ENCODE measurements at places on chromosomes 3 and 15. TPM values are rescaled to one million over a fixed set of nuclear protein-coding genes. Genes with fewer than 3 reads are reported as not detected.

- DNase-seq: peak; percentile 58
- no peaks in the 10 kb centered on the region for H3K36me3 ChIP-seq
- H3K4me3 ChIP-seq: no peak overlapping the region
- H3K27ac ChIP-seq: no peak overlapping the region
Measured at GRCh38 chr3:153069598-153070510, 92.2 kb upstream of the RAP2B start.

GRCh38 chr3:133448478-133449122 lies 48.7 kb downstream of the BFSP2 start:
- peak; percentile 35 for DNase-seq
- no peaks in the 10 kb centered on the region for H3K27me3 ChIP-seq
- H3K4me3 ChIP-seq: no peak overlapping the region
- no peaks in the 10 kb centered on the region for H3K4me1 ChIP-seq
- no peak overlapping the region for H3K27ac ChIP-seq
- no peaks in the 10 kb centered on the region for H3K36me3 ChIP-seq

DNA sequence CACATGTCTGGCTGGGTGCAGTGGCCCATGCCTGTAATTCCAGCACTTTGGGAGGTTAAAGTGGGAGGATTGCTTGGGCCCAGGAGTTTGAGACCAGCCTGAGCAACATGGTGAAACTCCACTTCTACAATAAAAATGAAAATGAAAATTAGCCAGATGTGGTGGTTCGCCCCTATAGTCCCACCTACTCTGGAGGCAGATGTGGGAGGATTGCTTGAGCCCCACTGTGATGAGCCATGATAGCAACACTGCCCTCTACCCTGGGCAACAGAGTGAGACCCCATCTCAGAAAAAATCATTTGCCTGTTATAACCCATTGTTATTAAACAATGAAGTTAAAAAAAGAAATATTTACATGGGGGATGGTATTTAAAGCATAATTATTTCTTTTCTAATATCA lies 240.1 kb upstream of the ZPLD1 start:
- no peaks in the 10 kb centered on the region for H3K27me3 ChIP-seq
- H3K36me3 ChIP-seq: no peaks in the 10 kb centered on the region
- H3K4me1 ChIP-seq: no peaks in the 10 kb centered on the region
- H3K4me3 ChIP-seq: no peak overlapping the region

- DNase-seq: no peak
- no peaks in the 10 kb centered on the region for H3K36me3 ChIP-seq
- H3K27ac ChIP-seq: no peak overlapping the region
- peaks cover 14% of the 10 kb centered on the region for H3K27me3 ChIP-seq
Measured at GRCh38 chr3:46857485-46858341, 5.5 kb downstream of the MYL3 start.

GPR62 gene
- 0.13 TPM for total RNA-seq

PARP14 gene
- 12.9 TPM for total RNA-seq

- no peak overlapping the region for H3K4me3 ChIP-seq
- no peak overlapping the region for H3K27ac ChIP-seq
- H3K4me1 ChIP-seq: no peaks in the 10 kb centered on the region
- no peaks in the 10 kb centered on the region for H3K27me3 ChIP-seq
- no peaks in the 10 kb centered on the region for H3K36me3 ChIP-seq
- peak; percentile 16 for DNase-seq
Measured at GRCh38 chr3:115833074-115833473, 209.8 kb downstream of the GAP43 start.

DNA sequence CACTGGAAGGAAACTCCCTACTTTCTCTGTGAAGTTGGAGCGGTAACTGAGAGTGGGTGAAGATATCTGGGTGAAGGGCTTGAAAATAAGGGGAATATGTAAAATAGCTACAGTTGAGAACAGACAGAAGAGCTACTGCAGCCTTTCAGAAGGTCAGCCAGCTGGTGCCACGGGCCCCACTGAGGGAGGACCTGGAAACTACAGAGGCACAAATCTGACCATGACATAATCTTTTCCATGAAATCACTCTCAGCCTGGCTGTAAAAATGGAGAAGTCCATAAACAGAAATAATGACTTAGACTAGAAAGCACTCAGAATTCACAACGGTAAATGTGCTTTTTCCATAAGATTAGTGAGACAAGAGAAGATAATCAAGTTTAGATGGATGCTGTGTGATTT lies 46.4 kb downstream of the ST3GAL6 start:
- H3K4me3 ChIP-seq: no peak overlapping the region
- DNase-seq: peak; percentile 33
- H3K27ac ChIP-seq: no peak overlapping the region
- peaks cover 32% of the 10 kb centered on the region for H3K36me3 ChIP-seq
- H3K27me3 ChIP-seq: no peaks in the 10 kb centered on the region

- DNase-seq: no peak
- H3K4me3 ChIP-seq: no peak overlapping the region
- no peaks in the 10 kb centered on the region for H3K27me3 ChIP-seq
- no peaks in the 10 kb centered on the region for H3K36me3 ChIP-seq
Measured at GRCh38 chr15:63076714-63077046, 34.1 kb downstream of the TPM1 start.

DNA sequence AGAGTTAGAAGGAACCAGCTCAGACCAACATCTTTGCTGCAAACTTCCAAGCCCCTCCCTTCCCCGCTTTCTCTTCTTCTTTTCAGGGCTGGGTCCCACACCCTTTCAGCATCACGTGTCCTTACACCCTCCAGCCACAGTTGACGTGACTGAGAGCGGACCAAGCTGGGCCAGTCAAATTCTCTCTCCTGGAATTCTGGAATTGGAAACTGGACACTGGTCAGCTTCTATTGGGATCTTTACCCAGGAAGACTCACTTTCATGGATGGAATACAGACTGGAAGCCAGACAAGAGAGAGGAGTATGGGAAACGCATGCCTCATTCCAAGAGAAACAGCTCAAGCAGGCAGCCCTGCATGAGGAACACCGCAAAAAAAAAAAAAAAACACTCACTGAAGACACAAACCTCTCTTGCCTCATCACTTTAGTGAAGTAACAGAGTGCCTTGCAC lies 12.4 kb upstream of the TPM1 start:
- H3K36me3 ChIP-seq: no peaks in the 10 kb centered on the region
- H3K27me3 ChIP-seq: peaks cover 2% of the 10 kb centered on the region
- peak; percentile 89 for DNase-seq
- peaks cover 16% of the 10 kb centered on the region for H3K4me1 ChIP-seq
- H3K4me3 ChIP-seq: no peak overlapping the region

DNA sequence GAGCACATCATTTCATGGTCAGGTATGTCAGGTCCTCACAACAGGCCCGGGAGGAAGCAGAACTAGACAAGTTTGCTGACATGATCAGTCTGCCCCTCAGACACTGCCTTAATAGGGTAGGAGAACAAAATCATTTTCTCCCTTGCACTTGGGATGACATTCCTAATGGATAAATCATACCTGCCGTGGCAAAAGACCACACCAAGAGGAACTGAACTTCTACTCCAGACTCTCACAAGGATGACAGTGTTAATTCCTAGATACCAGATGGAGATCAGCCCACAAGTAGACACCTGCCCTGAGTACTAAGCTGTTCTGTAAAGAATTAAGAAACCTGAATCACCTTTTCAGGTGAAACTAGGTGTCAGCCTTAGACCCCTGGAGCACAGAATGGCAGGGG lies 19.5 kb downstream of the SIAH2 start:
- no peaks in the 10 kb centered on the region for H3K4me1 ChIP-seq
- no peak overlapping the region for H3K27ac ChIP-seq
- H3K27me3 ChIP-seq: no peaks in the 10 kb centered on the region
- peaks cover 10% of the 10 kb centered on the region for H3K36me3 ChIP-seq
- no peak for DNase-seq
- no peak overlapping the region for H3K4me3 ChIP-seq

BNC1 gene
- 1.0 TPM for total RNA-seq
